Skin of body (tissue), 3 donors: ENCODE measurements at places on chromosomes 12 and 14. TPM values are rescaled to one million over a fixed set of nuclear protein-coding genes. Genes with fewer than 3 reads are reported as not detected.

- no peak for DNase-seq
These were observed 1231.7 kb upstream of the TMEM132C start for GRCh38 chr12:127035011-127035879.

DNA sequence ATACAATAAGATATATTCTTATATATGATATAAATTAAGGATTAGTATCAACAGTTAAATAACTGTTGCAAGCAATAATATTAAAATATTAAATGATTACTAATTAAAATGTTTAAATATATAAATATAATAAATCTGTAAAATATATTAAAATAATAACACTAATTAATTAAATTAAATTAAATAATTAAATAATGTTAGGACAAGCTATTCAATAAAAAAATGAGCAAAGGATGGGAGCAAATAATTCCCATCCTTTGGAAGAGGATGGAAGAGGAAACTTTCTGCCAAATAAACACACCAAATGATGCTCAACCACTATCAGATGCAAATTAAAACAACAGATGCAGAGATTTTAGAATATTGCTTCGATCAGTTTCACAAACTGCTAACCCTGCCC is 39.4 kb upstream of the BMP4 start:
- DNase-seq: no peak

The FGF6 gene
- total RNA-seq: 4.0 TPM

- DNase-seq: no peak
These were observed 24.9 kb upstream of the EDDM3A start for GRCh38 chr14:20720741-20721140.

GRCh38 chr14:55772486-55772885 is 192.5 kb downstream of the KTN1 start:
- DNase-seq: no peak

The RFLNA gene
- total RNA-seq: 8.8 TPM

DNA sequence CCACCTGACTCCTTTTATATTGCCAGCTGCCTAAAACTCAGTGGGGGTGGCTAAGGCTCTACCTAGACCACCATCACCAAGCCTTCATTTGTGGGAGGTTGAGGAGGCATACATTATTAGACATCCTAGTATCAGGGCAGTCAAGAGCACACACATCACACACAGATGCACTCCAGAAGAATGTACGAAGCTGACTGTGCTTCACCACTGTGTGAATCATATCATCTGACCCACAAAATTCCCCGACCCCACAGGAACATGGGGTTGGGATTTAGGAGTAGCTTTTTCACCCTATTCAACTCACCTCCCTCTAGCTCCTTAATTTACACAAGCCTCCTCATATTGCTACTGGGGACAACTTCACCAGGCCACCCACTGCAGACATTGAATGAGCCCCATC is 64.8 kb upstream of the BDKRB2 start:
- DNase-seq: no peak
